Stimulated activated CD4-positive, alpha-beta T cell treated with anti-CD3 and anti-CD28 coated beads, Interleukin-12 subunit alpha, Interleukin-12 subunit beta, amount 100 ng/mL, for 48 hours (primary cell): ENCODE measurements at places on chromosomes 2 and 18.

GRCh38 chr2:42060028-42060427 lies 12.2 kb downstream of the PKDCC start:
- DNase-seq = no peak

GRCh38 chr2:240502430-240503121 lies 55.2 kb downstream of the ANKMY1 start:
- no peak for DNase-seq

DNA sequence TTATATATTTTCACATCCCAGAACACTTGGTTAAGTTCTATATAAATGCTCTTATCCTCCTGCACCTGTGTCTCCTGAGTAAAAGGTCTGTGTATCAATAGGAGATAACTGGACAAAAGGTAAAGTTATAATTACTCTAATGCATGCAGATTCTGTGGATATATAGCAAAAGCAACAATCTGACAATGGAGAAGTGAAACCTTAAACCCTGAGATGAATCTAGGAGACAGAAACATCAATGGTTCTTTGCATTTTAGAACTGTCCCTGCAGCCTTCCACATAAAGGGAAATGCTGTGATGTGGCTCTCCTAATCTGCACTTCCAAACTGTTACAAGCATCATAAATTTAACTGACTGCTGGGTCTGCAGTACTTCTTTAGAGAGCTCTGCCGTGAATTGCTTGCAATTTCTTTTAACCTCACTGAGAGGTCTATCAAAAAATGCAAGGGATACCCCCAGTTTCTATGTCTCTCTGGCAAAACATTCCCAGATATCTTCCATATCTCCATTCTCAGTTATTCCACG lies 42.8 kb upstream of the FSIP2 start:
- no peak for DNase-seq

- DNase-seq = no peak
These were observed 66.3 kb downstream of the IRS1 start for GRCh38 chr2:226733189-226733858.

- DNase-seq = no peak
These were observed 545 bp downstream of the GLI2 start for GRCh38 chr2:120736202-120736623.

GRCh38 chr2:68057658-68058396 lies 5.0 kb downstream of the C1D start:
- no peak for DNase-seq

GRCh38 chr2:71643674-71644357 lies 190.5 kb downstream of the DYSF start:
- DNase-seq = no peak

DNA sequence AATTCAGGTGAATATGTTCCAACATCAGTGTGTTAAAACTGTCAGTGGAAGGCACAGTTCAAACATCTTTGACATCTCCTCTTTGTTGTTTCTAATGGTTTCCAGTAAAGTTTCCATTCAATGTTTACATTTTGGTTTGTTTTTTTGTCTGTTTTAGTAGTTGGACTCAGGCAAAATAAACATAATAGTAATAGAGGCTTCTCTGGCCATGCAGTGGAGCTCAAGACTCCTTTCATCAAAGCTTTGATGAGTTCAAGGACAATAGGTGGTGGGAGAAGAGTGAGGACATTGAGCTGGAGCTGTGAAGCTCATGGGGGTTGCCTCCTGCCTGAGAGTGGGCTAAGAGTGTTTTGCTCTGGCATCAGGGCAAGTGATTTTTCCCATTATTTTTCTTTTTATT lies 1853.7 kb upstream of the CELF4 start:
- DNase-seq = no peak

- peak; percentile 52 for DNase-seq
These were observed 1.4 kb upstream of the HSBP1L1 start for GRCh38 chr18:79962835-79963657.

- DNase-seq = no peak
These were observed 8.9 kb downstream of the PTGR3 start for GRCh38 chr18:75200071-75200470.

GRCh38 chr2:32718752-32719151 lies 90.9 kb downstream of the TTC27 start:
- no peak for DNase-seq

- no peak for DNase-seq
These were observed 790.1 kb downstream of the SLC4A3 start for GRCh38 chr2:220417503-220417902.

GRCh38 chr2:161905389-161906046 lies 168.5 kb downstream of the DPP4 start:
- no peak for DNase-seq

GRCh38 chr2:241064008-241064801 lies 37.9 kb downstream of the MTERF4 start:
- DNase-seq = peak; percentile 20

GRCh38 chr2:105104208-105104731 lies 66.4 kb downstream of the MRPS9 start:
- DNase-seq = no peak

DNA sequence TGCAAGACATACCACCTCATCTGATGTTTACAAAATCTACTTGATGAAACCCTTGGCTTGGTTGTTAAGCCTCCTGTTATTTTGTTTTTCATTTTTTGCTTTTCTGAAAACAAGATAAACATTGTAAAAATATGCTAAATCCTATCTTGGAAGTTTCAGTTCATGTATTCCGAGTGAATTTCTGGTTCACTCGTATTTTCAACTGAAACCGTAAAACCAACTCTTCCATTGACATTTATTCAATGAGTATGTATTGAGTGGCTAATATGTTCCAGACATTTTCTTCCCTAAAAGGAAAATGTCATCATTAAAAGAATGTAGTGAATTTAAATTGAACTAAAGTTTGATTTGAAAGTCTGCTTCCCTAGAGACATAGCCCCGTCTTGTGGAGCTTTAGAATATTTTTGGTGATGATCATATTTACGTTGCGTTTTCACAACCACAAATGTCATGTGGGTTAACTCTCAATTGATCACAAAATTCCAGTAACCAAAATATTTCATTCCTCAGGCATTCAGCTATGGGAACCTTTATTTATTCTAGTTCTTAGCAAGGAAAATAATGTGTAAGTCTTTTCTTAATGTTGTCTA lies 204.2 kb downstream of the MBD2 start:
- no peak for DNase-seq

DNA sequence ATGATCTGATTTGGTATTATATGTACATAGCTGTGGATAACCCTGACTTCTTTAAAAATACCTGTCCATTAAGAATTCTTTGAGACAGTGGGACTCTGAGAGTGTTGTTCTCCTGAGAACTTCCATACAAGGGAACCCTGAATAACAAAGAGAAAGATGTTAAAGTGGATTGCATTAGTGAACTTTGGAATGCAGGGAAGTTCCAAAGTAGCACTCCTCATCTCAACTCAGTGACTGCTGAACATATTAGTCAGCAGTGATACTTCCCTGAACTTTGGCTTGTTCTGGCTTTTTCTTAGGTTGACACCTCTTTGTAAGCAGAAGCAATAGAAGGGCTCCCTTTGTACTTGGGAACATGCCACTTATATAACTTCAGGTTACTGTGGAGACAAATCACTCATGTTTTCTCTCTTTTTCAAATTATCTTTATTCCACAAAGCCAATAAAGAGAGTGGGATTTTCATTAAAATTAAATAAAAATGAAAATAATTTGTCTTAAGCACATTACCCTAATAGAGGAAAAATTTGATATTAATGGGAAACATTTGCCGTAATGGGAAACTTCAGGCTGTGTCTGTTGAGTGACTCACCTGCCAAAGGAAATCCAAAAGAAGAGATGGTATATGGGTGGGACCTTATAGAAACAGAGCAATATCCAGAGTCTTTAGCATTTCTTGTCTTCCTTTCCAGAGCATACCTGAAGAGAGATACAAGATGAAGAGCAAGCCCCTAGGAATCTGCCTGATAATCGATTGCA lies 33.3 kb downstream of the CFLAR start:
- DNase-seq = no peak

DNA sequence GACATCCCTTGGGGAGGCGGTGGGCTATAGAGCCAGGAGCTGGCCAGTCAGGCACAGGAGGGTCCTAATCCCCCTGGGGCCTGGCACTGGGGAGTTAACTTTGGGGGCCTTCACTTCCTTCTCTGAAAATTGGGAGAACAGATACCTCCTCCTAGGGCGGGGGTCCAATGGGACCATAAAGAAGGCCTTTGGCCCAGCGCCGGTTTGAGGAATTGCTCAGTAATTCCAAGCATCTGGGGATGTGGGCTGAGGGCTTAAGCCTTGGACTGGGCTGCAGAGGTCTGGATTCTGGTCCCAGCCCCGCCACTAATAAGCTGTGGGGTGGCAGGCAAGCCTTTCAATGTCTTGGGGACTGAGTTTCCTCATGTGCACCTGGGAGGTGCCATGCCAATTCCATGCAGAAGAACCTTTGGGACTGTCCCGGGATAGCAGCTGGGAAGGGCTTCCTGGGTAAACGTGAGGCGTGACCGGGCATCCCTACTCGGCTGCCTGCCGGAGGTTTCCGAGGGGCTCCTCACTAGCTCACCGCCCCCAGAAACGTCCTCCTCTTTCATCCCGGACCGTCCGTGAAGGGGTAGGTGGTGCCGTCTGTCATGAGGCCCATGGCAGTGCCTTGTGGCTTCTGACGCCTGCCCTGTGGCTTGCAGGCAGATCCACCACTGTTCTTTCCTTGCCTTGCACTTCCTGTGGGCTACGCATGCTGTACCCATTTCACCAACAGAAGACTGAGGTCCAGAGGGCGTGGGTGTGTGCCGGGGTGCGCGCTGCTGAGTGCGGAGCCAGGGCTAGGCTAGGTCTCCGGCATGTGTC lies 67.4 kb upstream of the HPCAL1 start:
- no peak for DNase-seq

GRCh38 chr2:133253793-133254192 lies 314.5 kb downstream of the NCKAP5 start:
- no peak for DNase-seq

DNA sequence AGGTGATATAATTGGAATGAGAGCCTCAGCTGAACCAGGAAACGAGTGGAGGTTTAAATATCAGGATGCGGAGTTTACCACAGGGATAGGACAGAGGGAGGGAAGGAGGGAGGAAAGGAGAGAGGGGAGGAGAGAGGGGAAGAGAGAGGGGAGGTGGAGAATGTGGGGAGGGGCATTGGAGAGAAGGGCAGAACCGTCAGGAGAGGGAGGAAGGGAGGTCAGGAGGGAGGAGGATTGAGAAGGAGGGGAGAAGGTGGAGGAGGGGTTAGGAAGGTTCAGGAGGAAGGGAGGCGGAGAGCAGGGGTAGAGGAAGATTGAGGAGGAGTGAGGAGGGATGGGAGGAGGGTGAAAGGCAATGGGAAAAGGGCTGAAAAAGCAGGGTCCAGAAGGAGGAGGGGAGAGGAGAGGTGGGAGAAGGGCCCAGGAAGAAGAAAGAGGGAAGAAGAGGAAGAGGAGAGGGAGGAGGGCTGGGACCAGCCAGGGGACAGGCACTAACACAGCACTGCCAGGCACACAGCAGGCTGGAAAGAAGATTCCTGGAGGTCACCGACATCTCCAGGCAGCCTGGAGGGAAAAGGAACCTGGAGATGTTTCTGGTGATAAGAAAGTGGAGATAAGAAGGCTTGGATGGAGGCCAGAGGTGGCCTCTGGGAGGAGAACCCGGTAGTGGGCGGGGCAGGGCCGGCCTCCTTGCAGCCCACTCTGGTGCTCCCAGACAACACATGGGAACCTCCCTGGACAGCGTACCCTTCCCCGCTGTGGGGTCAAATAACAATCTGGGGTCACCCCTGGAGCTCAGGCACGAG lies 176.7 kb upstream of the SMAD2 start:
- no peak for DNase-seq

GRCh38 chr2:240955306-240956170 lies 42.9 kb upstream of the SNED1 start:
- DNase-seq = no peak

DNA sequence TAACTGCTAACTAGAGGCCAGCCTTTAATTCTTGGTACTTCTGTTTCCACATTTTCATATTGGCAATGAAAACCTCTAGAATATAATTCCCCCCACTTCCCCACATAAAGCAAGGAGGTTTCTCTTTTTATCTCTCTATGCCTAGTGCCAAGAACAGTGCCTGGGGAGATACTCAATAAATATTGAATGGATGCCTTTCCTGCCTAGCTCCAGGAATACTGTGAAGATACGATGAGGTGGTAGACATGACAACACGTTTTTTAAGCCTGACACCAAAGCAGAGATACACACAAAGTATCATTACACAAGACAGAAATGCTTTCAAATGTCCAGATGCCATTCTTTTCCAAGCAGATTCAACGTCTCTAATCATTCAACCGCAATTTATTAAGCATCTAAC lies 535.5 kb downstream of the XIRP2 start:
- no peak for DNase-seq

DNA sequence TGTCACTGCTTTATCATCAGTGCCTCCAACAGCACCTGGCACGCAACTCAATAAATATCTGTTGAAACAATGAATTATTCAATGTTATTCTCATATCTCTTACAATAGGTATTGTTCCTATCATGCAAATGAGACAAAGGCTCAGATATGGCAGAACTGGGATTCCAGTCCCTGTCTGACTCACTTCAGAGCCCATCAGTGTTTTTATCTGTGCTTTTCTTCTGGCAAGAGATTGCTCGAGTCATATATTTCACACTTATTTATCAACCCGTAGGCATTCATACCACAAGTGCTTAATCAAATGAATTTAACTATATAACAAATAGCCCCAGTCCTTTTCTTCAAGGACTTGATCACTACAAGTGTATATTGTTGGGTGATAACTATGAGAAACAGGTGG lies 76.4 kb upstream of the TSPYL6 start:
- DNase-seq = no peak

- DNase-seq = no peak
These were observed 53.1 kb downstream of the VIL1 start for GRCh38 chr2:218471982-218472381.

GRCh38 chr2:127117603-127118002 lies 10.6 kb upstream of the BIN1 start:
- no peak for DNase-seq

DNA sequence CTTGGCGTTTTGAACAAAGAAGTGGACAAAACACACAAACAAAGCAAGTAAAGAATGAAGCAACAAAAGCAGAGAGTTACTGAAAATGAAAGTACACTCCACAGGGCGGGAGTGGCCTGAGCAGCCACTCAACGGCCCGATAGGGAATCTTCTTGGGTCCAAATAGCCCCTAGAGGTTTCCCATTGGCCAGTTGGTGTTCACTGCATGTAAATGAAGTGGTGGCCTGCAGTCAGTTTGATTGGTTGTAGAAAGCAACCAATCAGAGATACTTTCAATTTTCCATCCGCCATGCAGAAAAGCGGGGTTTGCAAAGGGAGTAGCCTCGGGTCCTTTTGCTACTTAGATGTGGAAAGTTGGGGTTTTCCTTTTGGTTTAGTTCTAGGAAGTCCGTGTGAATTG lies 31.6 kb downstream of the CYBRD1 start:
- DNase-seq = no peak
